Fibroblast of skin of left quadriceps (primary cell): ENCODE measurements at places on chromosomes 5 and 9.

- DNase-seq = no peak
Observed at GRCh38 chr5:136031711-136032110, 2.9 kb downstream of the TGFBI start.

DNA sequence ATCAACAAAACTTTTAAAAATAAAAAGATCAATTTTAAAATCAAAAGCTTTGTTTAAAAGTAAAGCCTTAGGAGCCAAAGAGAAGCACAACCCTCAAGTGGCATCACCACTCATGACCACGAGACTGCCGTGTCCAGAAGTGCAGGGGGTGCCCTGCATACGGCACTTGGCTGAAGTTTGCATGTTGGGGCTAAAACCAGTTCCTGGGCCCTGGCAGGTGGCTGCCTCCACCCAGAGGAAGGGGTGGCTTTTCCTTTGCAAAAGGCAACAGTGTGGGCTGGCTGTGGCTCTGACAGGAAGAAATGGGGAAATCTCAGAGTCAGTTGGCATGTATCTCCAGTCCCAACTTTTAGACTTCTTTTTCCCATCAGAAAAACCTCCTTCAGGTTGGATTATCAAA is 15.3 kb downstream of the TRMO start:
- DNase-seq = no peak

- DNase-seq = no peak
Observed at GRCh38 chr5:104050436-104050835, 487.8 kb upstream of the NUDT12 start.

DNA sequence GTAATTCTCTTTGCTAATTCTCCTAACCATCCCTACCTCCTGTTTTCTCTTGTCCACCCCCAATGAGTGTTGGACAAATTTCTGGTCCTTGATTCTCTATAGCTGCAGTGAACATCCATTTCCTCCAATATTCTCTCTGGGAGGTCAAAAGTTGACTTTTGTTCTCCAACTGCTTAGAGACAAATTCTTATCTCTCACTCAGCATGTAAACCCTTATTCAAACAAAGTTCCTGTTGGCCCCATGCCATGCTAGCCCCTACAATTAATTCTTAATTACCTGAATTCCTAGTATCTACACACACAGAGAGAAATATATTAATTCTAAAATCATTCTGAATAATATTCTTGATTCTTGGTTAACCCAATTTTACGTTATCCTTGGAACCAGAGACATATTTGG is 472.9 kb upstream of the ACTBL2 start:
- no peak for DNase-seq

- no peak for DNase-seq
Observed at GRCh38 chr5:29252390-29252789, 1941.1 kb upstream of the CDH6 start.
